ENCODE measurements at places on chromosomes 4 and X.
A peak's percentile ranks its signal among the peaks of the same experiment; 100 is the strongest.

GRCh38 chr4:4524364-4524763 is 17.5 kb downstream of the STX18 start:
- peak; percentile 34 for DNase-seq

DNA sequence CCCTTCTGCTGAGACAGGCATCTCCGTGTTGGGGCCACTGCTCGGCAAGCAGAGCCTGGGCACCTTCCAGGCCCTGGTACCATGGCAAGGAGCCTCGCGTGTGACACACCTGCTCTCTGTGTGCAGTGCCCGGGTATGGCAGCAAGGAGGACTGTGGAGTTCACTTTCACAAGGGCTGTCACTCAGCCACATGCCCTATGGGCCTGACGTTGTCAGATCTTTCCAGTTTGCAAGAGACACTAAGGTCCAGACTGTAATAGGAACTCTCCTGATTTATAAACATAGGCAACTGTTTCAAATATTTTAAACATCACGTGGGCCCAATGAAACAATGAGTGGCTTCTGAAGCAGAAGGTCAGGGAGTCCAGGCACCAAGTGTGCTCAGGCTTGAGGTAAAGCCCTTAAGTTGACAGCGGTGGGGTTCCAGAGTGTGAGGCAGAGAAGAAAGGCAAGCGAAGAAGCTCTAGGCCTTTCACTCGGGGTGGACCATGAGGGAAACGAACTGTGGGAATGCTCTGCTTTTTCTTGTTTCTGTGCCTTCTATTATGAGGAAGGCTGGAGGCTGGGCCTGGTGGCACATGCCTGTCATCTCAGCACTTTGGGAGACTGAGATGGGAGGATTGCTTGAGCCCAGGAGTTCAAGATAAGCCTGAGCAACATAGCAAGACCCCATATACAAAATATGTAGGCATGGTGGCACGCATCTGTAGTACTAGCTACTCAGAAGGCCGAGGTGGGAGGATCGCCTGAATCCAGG is 108.6 kb upstream of the TRIM2 start:
- DNase-seq = no peak

GRCh38 chr4:80362578-80363181 is 27.1 kb downstream of the CFAP299 start:
- DNase-seq = peak; percentile 50

GRCh38 chr4:187301923-187302322 is 578.3 kb upstream of the FAT1 start:
- DNase-seq = no peak

- peak; percentile 47 for DNase-seq
Observed at GRCh38 chrX:14043209-14043608, 13.5 kb upstream of the GEMIN8 start.

DNA sequence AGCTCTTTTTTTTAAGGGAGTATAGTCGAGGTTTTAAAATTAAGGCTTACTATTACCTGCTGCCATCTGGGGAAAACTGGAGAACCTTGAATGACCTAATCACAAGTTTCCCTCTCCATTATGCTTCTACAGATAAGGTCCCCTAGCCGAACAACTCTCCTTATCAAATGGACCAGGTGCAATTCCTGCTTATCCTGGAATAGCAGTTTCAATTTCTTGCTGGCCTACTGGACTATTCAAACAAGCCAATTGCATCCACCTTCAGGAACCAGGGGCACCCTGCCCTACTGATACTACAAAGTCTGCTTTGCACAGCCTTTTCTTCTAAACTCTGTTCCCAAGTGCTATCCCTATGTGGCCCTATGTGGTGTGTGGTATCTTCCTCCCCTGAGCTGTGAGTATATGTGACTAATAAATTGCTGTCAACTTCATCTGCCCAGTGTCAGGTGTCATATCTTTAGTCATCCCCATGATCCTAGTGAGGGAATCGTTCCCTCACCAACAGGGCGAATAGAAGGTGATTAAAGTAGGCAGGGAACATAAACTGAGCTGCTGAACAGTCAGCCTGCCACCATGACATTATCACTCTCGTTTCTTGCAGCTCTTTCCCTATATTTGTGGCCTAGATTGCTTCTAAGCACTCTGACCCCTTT is 128.5 kb downstream of the ATG4A start:
- DNase-seq = no peak

DNA sequence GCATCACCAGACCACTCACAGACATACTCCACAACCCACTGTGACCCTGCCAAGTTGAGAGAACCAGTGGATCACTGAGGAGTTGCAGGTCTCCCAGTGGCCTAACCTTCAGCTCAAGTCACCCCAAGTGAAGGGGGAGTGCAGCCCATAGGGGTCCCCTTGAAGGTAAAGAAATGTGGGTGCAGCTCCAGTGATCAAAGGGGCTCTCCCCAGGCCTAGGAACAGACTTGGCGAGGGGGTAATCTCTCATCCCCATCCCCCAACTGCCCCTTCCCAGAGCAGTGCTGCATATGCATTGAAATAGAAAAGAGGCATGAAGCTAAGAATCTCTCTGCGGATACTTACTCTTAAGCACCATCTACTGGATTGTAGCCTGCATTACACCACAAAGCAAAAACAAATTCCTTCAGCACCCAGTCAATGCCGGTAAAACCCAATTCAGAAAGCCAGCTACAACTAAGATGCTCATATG is 27.0 kb downstream of the MAGEE1 start:
- DNase-seq = peak; percentile 43

DNA sequence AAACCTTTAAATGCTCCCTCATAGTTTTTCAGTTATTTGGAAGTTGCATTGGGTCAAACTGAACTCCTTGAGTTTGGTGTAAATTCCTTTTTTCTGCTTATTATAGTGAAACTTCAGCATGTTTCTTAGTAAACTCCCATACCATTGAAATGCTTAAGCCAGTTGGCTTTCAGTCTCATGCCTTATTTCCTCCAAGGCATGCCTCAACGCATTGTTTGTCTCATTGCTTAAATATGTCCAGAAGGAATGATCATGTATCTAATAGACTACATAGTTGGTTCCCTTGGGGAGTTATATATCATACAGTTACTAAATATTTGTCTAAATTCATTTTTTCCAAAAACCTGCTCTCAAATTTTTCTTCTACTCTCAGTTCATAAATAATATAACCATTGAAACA is 114.0 kb downstream of the STOX2 start:
- no peak for DNase-seq

- no peak for DNase-seq
Observed at GRCh38 chr4:13323921-13324320, 160.2 kb downstream of the RAB28 start.

- no peak for DNase-seq
Observed at GRCh38 chr4:53730031-53730805, 138.9 kb upstream of the LNX1 start.

GRCh38 chr4:66959207-66959606 is 586.1 kb downstream of the CENPC start:
- no peak for DNase-seq

GRCh38 chr4:38920186-38920585 is 52.6 kb downstream of the FAM114A1 start:
- no peak for DNase-seq

DNA sequence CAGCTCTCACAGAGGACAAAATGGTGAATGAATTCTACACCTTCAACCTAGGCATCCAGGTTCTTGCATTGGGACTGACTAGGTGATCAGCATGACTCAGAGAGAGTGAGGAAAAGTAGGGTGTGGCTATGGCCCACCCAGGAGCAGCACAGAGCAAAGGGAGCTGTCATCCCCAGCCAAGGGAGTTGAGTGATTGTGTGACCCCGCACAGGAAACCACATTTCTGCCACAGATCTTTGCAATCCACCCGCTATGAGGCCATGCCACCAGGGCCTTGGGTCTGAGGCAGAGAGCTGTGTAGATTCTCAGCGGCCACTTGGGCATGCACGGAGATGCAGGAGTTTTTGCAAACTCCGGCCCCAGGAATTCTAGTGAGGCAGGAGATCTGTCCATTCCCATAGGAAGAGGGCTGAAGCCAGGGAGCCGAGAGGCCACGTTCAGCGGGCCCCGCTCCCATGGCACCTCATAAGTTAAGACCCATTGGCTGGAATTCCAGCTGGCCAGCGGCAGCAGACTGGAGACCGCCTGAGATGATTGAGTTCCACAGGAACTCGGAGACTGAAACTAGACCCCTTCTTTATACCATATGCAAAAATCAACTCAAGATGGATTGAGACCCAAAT is 75.9 kb downstream of the NAA11 start:
- DNase-seq = no peak

- no peak for DNase-seq
Observed at GRCh38 chrX:22689290-22689689, 310.5 kb upstream of the DDX53 start.

- no peak for DNase-seq
Observed at GRCh38 chr4:8742546-8742945, 129.1 kb downstream of the HMX1 start.

- DNase-seq = no peak
Observed at GRCh38 chr4:40718586-40718985, 31.2 kb upstream of the NSUN7 start.

DNA sequence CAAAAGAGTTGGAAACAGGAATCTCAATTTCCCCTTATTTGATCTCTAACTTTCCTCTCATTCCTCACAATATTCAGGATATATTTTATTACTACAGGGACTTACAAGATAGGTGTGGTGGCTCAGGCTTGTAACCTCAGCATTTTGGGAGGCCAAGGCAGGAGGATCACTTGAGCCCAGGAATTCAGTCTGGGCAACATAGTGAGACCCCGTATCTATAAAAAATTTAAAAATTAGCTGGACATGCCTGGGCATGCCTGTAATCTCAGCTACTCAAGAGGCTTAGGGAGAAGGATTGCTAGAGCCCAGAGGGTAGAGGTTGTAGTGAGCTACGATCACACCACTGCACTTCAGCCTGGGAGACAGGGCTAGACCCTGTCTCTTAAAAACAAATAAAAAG is 200.4 kb downstream of the CAMK2D start:
- no peak for DNase-seq

DNA sequence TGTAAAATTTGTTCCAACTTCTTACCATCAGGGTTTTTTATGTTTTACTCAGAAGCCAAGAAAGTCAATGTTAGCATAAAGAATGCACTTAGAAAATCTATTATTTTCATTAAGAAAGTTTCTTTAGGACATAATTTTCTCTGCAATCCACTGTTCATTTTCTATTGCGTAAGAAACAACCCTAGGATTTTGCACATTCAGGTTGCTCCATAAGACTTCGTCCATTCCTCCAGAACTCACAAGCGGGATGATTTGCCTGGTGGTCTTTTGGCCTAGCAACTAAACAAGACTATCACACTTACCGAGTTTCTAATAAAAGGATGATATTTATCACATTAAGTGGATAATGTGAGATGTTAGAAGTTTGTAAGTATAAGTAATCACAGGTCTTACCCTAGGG is 376.3 kb upstream of the INTU start:
- DNase-seq = no peak

GRCh38 chr4:153643406-153644383 is 40.4 kb upstream of the TLR2 start:
- DNase-seq = peak; percentile 78

DNA sequence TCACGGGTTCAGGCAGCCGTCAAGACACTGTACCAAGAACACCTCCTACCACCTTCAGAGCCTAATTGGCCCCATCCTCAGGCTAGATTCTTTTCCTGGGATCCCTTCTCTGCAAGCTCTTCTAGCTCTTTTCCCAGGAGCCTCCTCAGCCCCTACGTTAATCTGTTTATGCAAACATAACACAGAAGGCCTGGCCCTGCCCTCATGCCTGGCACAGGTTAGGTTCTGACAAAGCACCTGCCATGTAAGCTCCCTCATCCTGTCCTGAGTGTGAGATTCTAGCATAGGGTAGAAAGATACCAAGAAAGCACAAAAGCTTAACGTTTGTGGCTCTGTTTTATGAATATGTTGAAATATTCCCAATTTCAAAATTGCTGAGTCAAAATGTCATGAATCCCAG is 93.6 kb downstream of the IRF2 start:
- DNase-seq = no peak

- no peak for DNase-seq
Observed at GRCh38 chrX:44432641-44433040, 89.2 kb upstream of the EFHC2 start.

GRCh38 chrX:97844943-97845342 is 961.2 kb downstream of the RPA4 start:
- DNase-seq = no peak

DNA sequence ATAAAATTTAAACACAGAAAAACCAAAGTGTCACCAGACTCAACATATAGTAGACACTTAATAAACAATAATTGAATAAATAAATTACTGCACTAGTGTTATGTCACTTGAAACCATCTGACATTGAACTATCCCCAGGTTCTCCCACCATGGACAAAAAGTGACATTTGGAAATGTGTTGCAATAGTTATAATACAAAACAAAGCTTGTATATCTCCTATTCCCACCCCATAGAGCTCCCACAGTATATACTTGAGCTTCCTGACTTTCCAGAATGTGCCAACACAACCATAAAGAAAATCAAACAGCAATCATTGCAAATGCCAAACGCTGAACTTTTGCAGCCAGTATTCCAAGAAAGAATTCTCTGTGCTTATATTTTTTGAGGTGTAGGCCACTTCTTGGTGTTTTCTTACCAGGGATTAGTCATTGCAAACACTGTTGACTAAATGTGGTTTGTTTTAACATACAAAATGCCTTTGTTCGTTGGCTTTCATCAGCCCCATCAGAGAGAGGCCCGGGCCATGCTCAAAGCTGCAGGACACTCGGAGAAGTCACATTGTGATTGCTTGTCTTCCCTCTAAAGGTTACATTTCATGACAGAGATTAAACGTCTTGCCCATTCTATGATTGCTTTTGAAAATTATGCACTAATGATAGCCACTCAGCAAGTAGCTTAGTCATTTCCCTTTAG is 33.8 kb downstream of the PPARGC1A start:
- peak; percentile 90 for DNase-seq

- DNase-seq = no peak
Observed at GRCh38 chrX:97539970-97540519, 656.3 kb downstream of the RPA4 start.

GRCh38 chr4:147730333-147730732 is 1.6 kb upstream of the ARHGAP10 start:
- no peak for DNase-seq

DNA sequence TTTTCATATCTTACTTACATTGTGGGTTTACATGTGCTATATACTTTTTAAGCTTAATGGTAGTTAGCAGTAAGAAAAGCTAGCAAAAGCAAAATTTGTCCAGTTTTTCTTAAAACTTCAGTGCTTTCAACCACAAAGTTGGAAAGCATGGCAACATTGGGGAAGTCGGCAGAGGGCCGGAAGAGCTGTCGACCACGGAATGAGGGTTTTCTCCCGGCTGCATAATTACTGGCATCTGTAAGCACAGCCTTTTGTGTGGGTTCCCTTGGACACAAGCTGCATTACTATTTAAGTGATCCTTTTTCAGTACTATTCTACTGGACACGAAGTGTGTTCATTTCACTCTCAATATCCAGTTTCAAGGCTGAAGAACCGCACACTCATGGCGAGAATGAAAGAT is 560.4 kb downstream of the ANKRD50 start:
- DNase-seq = peak; percentile 7

GRCh38 chr4:111136438-111136837 is 513.6 kb upstream of the PITX2 start:
- peak; percentile 42 for DNase-seq

- DNase-seq = no peak
Observed at GRCh38 chr4:120731561-120731960, 191.0 kb downstream of the PRDM5 start.
